ENCODE measurements at places on chromosomes 1 and 21.
A peak's percentile ranks its signal among the peaks of the same experiment; 100 is the strongest.

DNA sequence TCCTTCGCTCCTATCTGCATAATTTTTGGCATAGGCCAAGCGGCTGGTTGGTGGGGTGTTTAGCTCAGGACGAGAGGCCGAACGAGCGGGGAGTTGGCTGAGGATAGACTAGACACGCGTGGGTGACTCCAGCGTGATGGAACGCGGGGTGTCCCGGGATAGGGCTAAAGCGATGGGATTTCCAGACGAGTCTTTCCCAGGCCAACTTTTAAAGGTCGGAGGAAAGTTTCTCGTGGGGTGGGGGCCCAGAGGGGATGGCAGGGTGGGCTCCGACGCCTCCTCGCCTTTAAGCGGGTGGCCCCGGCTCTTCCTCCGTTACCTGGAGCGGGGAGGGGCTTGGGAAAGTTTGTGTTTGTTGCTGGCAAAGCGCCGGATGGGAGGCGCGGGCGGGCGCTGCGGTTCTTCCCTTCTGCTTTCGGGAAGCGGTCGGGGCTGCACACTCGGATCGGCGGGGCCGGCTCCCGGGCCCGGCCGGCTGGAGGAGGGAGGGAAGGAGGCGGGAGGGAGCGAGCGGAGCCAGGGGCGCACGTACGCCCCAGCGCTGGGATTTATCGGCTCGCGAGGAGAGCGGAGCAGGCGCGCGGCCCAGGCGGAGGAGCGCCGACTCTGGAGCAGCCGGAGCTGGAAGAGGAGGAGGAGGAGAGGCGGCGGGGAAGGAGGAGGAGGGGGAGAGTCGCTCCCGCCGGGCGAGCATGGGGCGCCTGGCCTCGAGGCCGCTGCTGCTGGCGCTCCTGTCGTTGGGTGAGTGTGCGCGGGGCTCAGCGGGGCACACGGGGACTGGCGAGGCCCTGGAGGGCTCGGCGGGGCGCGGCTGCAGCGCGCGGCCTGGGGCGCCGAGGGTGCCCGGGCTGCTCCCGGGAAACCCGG is at the start of gene PTGFRN:
TSS of gene PTGFRN (plus strand) at position 405 of the 867 bp plus-strand sequence. CDS start at position 693, 288 bp downstream.
- DNase-seq: no peak

DNA sequence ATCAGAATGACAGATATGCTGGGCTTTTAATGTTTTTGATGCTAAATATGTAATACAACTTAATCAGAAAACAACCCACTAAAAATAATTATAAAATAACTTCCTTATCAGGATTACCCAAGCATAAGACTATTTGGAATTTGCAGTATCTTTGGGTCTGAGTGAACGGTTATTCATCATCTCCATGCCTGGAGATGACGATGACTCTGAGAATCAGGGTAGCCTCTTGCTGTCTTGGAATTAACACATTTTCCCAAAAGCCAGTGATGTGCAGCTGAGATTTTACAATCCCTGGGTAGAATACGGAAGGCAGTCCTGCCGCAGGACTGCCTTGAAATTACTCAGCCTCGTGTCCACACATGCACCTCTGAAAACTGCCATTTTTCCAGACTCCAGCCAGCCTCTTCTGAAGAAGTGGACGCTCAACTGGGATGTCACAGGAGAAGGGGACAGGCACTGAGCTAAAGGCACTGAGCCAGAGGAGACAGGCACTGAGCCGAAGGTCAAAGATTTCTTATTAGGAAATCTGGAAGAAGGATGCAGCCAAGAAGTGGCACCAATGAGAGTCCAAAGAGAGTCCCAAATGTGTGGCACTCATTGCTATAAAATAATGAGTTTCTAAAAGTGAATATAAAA is 85.5 kb downstream of the PGBD5 start:
- DNase-seq: no peak

- DNase-seq: no peak
These were observed 693 bp downstream of the SRSF10 start for GRCh38 chr1:23979387-23979880.

- DNase-seq: no peak
These were observed 120.0 kb upstream of the RRP15 start for GRCh38 chr1:218164930-218165700.

DNA sequence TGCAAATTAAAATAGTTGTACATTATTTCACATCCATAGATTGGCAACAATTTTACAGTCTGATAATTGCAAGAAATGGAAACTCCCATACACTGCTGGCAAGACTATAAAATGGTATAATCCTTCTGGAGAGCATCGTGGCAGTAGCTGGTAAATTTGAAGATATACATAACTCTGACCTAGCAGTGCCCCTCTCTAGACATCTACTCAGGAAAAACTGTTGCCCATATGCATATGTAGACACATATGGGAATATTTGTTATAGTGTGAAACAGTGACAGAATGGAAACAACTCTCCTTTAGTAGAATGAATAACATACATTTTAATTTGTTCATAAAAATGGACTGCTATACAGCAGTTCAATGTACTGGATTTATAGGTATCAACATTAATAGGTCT is 177.2 kb downstream of the PHTF1 start:
- DNase-seq: no peak

GRCh38 chr1:216778737-216779136 is 55.5 kb upstream of the ESRRG start:
- DNase-seq: no peak

GRCh38 chr1:179976970-179977651 is 22.5 kb downstream of the CEP350 start:
- no peak for DNase-seq

DNA sequence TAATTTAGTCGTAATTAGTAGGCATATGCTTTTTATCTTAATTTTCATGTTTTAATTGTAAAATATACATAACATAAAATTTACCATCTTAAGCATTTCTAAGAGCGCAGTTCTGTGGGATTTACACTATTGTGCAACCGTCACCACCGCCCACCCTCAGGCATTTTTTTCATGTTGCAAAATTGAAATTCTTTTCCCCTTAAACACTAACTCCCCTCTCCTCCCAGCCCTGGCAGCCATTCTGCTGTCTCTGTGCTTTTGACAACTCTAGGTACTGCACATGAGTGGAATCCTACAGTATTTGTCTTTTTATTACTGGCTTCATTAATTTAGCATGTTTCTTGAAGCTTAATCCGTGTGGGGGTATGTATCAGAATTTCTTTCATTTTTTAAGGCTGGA is 7.8 kb downstream of the PIK3CD start:
- DNase-seq: no peak

DNA sequence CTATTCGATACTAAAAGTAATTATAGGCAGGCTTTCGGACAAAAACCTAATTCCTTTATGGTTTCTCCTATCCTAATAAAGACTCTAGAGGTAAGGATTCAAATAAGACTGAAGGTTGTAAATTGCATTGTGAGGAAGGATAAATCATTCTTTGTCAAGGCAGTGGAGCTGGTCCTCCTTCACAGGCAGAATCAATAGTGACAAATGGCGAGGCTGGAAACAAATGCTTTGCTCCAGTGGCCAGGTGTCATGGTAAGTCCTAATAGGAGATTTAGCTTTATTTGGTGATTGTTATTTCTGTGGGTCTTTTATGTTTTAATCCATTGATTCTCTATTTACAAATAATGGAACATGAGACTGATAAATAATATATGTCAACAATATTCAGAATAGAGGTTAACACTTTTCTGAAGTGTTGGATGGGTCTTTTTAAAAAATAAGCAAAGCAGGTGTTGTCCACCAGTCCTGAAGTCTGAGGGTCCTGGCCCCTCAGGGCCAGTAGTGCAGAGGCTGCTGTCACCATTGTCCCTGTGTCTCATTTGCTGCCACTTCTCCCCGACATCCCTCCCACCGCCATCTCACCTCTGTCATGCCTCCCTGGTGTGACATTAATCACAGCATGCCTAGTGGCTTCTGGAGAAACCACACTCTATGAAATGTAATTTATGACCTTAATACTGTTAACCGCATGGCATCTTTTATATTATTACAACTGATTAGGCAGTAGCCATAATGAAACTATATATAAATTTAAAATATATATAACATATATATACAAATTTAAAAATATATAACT is 120.9 kb upstream of the MAGI3 start:
- DNase-seq: no peak

GRCh38 chr1:18322368-18323032 is 158.2 kb upstream of the KLHDC7A start:
- DNase-seq: no peak

GRCh38 chr1:192609110-192610079 is 26.6 kb upstream of the RGS13 start:
- peak; percentile 83 for DNase-seq

DNA sequence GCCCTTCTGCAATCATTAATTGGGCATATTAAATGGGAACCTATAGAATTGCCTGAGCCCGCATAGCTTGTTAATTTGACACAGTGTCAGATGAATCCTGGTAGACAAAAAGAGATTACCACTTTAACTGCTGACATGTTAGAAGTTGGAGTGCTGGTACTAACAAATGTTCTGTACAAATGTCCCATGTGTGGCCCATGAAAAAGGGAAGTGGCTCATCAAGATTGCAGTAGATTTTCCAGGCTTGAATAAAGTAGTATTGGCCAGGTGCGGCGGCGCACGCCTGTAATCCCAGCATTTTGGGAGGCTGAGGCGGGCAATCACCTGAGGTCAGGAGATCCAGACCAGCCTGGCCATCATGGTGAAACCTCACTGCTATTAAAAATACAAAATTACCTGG is 45.6 kb downstream of the GNPAT start:
- DNase-seq: no peak

DNA sequence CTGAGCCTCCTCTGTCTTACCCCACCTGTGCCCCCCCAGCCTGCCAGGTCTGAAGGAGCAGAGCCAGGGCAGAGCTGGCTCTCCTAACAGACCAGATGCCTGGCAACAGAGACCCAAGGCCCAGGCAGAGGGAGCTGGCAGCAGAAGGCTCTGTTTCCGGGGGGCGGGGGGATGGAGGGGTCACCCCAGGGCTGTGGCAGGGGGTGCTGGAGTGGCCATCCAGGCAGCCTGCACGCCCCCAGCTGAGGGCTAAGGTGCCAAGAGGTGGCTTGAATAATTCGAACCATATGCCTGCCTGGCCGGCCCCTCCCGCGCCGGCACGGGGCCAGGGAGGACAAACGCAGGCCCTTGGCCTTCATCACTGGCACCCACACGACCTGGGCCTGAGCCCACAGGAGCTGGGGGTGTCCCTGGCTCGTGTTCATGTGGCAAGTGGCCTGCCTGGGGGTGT is 16.0 kb upstream of the PLEKHG5 start:
- no peak for DNase-seq

DNA sequence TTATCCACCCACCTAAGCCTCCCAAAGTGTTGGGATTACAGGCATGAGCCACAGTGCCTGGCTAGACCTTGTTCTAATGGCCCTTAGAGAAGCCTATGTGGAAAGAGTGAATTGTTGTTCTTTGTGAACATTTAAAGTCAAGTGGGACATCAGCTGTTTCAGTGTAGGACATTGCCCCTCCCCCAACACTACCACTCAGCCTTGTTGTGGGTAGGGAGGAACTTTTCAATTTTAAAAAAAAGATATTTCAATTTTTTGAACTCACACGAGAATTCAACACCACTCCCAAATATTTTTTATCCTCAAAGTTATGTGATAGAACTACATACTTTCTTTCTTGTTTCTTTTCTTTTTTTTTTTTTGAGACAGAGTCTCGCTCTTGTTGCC is 36.7 kb upstream of the TMEM222 start:
- DNase-seq: no peak

DNA sequence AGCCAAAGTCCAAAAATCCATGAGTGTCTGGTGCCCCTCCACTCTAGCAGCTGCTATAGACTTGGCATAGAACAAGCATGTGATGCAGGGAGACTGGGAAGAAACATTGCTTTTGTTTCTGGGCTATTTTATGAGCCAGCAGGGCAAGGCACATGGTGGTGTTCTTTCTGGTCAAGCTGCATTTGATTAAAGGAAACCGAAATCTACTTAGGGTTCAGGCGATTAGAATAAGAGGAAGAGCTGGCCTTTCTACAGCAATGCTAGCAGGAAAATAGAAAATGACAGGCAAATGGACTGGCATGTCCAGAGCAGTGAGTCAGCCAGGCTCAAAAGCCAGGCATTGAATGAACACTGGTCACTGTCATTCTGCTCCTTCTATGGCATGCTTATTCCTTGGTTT is 28.5 kb upstream of the ARHGAP29 start:
- DNase-seq: no peak

DNA sequence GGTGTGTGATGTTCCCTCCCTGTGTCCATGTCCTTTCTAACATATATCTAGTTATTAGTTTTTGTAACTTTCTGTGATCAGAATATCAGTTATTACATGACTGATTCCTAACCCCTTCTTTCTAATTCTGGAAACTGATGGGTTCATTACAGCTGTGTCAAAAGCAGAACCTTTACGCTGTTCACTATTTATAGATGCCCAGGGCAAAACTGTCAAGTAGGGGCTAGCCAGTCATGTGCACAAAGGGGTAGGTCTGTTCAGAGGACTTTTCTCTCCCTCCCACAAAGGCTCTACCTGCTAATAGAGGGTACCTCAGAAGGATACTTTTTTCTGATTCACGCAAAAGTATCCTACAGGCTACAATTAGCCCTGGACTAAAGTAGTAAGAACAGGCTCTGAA is 79.2 kb downstream of the NRDC start:
- DNase-seq: no peak

DNA sequence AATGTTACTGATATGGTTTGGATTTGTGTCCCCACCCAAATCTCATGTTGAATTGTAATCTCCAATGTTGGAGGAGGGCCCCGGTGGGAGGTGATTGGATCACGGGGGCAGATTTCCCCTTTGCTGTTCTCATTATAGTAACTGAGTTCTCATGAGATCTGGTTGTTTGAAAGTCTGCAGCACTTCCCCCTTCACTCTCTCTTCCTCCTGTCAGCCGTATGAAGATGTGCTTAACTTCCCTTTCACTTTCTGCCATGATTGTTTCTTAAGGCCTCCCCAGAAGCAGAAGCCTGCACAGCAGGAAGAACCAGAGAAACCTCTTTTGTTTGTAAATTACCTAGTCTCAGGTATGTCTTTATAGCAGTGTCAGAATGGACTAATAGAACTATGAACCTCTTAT is 28.4 kb downstream of the TRIM33 start:
- peak; percentile 29 for DNase-seq

GRCh38 chr1:151710187-151710840 is 6.3 kb downstream of the CELF3 start:
- no peak for DNase-seq

- no peak for DNase-seq
These were observed 29.4 kb downstream of the PTGFR start for GRCh38 chr1:78520216-78520615.

- DNase-seq: no peak
These were observed 327.5 kb upstream of the LYPLAL1 start for GRCh38 chr1:218846181-218846580.

GRCh38 chr1:226604560-226605317 is 56.2 kb downstream of the STUM start:
- no peak for DNase-seq

GRCh38 chr1:184755226-184756065 is 788 bp upstream of the EDEM3 start:
- DNase-seq: no peak

DNA sequence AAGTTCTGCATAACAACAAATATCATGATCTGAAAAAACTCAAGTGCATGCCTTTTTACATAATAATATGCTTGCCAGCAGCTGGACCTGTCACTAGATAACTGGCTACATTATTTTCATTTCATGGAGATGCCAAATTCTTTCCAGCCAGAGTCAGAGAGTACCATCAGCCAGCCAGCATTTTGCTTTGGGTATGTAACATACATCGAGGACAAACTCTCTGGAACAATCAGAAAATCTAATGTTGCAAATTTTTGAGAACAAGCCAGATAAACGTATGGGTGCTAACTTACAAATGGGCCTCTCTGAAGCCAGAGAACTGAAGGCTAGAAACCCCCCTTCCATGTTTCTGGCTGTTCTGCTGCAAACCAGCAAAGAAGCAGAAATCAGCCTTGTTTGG is 76.3 kb upstream of the BACE2 start:
- no peak for DNase-seq

- DNase-seq: no peak
These were observed 856 bp downstream of the OR6K3 start for GRCh38 chr1:158719664-158720063.

- DNase-seq: no peak
These were observed 8.1 kb downstream of the NFASC start for GRCh38 chr1:204878621-204879234.
